Lower leg skin (tissue), 4 donors: ENCODE measurements at places on chromosomes 16 and 17. TPM values are rescaled to one million over a fixed set of nuclear protein-coding genes. Genes with fewer than 3 reads are reported as not detected.

RHBDL3 gene
- 0.55 TPM for total RNA-seq

SLC22A31 gene
- total RNA-seq, result 1.3 TPM

ZNF287 gene
- 5.7 TPM for total RNA-seq

KRT32 gene
- total RNA-seq, result 0.46 TPM

WFDC1 gene
- 1.3 TPM for total RNA-seq
